B cell (primary cell): ENCODE measurements at places on chromosomes 7 and 10. TPM values are rescaled to one million over a fixed set of nuclear protein-coding genes. Genes with fewer than 3 reads are reported as not detected.

The CDNF gene
- total RNA-seq, result 1.4 and 1.6 TPM in 2 replicates

GRCh38 chr10:16993186-16993585 lies 136.4 kb downstream of the CUBN start:
- no peaks in the 10 kb centered on the region for H3K27me3 ChIP-seq
- no peak for DNase-seq
- H3K4me3 ChIP-seq, result no peak overlapping the region
- no peak overlapping the region for H3K27ac ChIP-seq

The RHOBTB1 gene
- 0.07 and 1.1 TPM in 2 replicates for total RNA-seq

DNA sequence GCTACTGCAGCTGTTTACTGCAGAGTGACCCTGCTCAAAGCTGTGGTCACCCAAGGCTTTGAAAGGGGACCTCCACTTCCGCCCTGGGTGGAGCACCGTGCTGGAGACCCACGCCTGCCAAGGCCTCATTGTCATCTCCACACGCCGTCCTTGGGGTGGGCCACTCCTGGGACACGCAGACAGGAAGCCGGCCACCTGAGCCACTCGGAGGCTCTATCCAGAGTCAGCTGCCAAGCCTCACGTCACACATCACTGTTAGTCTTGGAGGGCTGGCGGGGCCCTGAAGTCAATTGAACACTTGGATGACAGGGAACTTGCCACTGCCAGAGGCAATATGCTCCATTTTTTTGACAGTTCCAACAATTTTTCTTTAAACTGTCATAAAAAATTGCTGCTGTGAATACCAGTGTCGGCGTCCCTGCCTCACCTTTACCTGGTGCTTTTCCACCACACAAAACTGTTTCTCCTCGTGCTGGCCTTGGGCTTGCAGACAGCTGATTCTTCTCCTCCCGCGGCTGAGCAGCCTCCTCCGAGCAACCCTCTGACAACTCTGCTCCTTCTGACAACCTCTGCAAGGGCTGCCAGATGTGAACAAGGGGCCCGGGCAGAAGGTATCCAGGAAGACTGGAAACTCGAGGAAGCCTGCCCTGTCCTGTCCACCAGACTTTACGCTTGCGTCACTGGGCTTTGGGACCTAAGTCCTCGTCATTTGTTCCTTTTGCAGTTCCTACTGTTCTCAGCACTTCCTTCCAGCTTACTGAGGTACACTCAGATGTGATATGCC lies 81.9 kb downstream of the EGFR start:
- no peak overlapping the region for H3K4me3 ChIP-seq
- H3K4me1 ChIP-seq, result no peaks in the 10 kb centered on the region
- no peak for DNase-seq
- no peaks in the 10 kb centered on the region for H3K36me3 ChIP-seq
- H3K27me3 ChIP-seq, result no peaks in the 10 kb centered on the region
- no peak overlapping the region for H3K27ac ChIP-seq

DNA sequence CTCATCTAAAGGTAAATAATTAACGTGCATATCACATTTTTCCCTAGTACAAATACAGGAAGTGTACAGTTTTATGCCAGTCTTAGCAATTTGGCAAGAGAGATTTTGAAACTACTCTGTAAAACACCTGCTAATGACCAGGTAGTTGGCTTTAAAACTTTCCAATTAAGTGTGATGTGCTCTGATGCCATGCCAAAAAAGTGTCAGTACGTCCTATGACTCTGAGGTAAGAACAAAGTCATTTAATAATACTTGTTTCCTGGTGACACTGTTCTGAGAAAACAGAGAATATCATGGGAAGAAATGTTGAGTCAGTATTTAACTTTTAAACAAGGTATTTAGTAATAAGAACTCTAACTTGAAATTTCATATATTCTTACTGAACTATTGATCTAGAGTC lies 9.6 kb downstream of the PDZD8 start:
- H3K27ac ChIP-seq, result no peak overlapping the region
- no peaks in the 10 kb centered on the region for H3K27me3 ChIP-seq
- DNase-seq, result no peak
- no peaks in the 10 kb centered on the region for H3K4me1 ChIP-seq
- no peaks in the 10 kb centered on the region for H3K36me3 ChIP-seq

- no peak for DNase-seq
- no peaks in the 10 kb centered on the region for H3K4me1 ChIP-seq
- no peak overlapping the region for H3K27ac ChIP-seq
- no peaks in the 10 kb centered on the region for H3K27me3 ChIP-seq
These were observed 38.1 kb downstream of the PTPN12 start for GRCh38 chr7:77575187-77575586.

DNA sequence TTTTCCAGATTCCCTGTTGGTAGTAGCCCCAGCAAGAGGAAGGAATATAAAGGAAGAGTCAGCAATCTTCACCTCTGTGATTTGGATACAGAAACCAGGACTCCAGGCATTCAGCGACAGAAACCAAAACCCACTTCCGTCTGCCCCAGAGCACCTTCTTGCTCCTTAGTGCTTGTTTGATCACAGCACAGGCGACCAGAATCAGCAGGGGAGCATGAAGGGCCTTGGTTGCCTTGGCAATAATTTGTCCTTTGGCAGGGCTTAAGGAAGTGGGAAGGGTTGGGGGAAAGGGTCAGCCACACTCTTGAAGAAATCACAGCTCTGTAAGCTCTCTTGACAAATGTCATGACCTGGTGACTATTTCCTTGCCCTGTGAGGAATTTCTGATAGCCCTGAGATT lies 379.6 kb downstream of the OTUD1 start:
- H3K4me1 ChIP-seq, result peaks cover 6% of the 10 kb centered on the region
- no peak overlapping the region for H3K4me3 ChIP-seq
- H3K27me3 ChIP-seq, result no peaks in the 10 kb centered on the region

DNA sequence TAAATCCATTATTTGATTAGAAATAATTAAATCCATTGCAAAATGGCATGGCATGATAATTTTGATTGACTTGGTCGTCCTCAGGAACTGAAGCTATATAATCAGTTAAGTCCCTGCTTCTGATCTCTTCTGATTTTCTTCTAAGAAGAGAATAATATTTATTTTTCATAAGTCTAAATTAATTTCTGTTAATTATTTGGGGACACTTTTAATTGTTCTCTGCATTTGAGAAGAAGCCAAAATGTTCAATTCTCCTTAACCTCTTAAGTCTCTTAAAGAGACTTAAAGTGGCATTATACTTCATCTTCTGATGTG lies 67.2 kb downstream of the CAV1 start:
- H3K4me1 ChIP-seq, result peaks cover 10% of the 10 kb centered on the region
- H3K27me3 ChIP-seq, result no peaks in the 10 kb centered on the region
- no peak overlapping the region for H3K4me3 ChIP-seq
- H3K36me3 ChIP-seq, result no peaks in the 10 kb centered on the region

- H3K27me3 ChIP-seq, result no peaks in the 10 kb centered on the region
- no peaks in the 10 kb centered on the region for H3K36me3 ChIP-seq
- H3K27ac ChIP-seq, result peak within 1 kb of the TSS; percentile 25
These were observed at the start of gene WNT16 for GRCh38 chr7:121328508-121329190. Gene WNT16, plus strand, starts transcription at chr7:121329000. Its CDS starts 293 bp downstream, at chr7:121329293.

DNA sequence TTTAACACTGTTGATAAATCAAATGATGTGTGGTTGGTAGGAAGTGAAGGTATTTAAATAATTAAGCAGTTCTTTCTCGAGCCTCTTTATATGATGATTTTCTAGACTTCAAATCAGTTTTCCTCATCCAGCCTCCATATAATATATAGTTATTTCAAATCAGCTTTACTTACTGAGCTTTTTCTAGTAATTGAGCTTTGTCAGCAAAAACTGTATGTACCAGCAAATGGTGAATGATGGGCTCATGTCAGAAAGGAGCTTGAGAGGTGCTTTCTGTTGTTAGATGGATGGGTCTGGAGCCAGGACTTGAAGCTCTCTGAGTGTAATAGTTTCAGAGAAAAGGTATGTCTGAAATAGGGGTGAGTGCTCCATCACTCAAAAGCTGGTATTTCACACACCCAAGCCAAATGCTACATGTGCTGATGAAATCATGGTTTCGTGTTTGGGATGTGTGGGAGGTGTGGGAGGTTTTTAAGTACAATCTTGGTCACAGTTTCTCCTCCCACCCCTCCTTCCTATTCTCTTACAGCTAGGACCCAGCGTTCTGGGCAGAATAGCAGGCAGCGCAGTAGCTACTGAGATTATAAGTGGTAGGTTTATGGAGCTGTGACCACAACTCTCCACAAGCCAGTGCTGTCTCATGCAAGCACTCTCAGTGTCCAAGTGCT lies 55.8 kb downstream of the LRMDA start:
- no peak overlapping the region for H3K4me3 ChIP-seq
- no peak overlapping the region for H3K27ac ChIP-seq
- H3K27me3 ChIP-seq, result no peaks in the 10 kb centered on the region

DNA sequence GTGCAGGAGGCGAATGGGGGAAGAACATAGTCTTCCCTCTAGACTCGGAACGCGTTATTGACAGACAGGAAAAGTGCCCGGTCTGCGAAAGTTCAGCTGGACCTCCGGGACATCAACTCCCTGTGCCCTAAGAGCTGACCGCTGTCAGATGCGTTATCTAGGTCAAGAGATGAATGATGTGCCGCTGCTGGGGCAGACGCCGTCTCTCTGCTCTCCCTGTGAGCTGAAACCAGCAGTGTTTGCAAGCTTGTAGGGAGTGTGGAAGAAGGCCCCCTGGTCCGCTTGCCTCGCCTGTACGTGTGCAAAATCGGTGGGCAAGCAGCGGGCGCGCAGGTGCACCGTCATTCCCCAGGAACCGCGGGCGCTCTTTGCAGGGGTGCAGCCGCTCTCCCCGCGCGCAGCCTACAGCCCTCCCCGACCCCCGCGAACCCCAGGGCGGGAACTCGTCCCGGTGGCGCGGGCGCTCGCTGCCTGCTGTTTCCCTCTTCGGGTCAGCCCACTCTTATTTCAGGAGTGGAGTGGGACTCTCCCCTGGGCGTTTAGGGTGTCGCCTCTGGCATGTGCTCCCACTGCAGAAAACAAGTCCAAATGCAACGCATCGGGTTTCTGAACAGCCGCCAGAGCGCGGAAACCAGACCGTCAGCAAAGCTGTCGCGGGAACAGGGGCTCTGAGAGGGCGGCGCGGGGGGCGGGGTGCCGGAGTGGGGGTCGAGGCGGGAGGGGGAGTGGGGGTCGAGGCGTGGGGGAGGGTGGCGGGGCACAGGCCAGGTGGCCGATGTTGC lies 1.8 kb upstream of the PFKFB3 start:
- no peak overlapping the region for H3K27ac ChIP-seq
- no peaks in the 10 kb centered on the region for H3K36me3 ChIP-seq
- H3K27me3 ChIP-seq, result no peaks in the 10 kb centered on the region
- H3K4me3 ChIP-seq, result peak overlapping the region; percentile 52

The TMEM213 gene
- total RNA-seq, result not detected in 2 replicates

DNA sequence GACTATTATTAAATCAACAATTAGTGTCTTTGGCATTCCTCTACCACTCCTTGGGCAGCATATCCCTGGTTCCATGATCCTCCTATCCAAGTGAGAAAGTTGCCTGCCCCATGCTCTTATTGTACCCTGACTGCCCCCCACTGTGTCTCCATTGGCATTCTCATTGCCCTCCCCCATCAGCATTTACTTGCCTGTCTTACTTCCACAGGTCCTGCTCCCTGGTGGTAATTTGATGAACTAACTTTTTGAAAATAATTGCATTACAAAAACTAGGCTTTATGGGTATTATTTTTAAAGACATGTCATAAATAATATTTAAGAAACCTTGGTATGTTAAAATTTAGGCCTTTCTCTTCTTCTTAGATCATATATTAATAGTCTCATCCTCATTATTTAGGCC lies 346.4 kb downstream of the PCLO start:
- H3K27me3 ChIP-seq, result no peaks in the 10 kb centered on the region
- no peaks in the 10 kb centered on the region for H3K4me1 ChIP-seq
- H3K27ac ChIP-seq, result no peak overlapping the region
- no peaks in the 10 kb centered on the region for H3K36me3 ChIP-seq

- peaks cover 17% of the 10 kb centered on the region for H3K4me1 ChIP-seq
- DNase-seq, result peak; percentile 14
- peaks cover 21% of the 10 kb centered on the region for H3K27me3 ChIP-seq
- H3K4me3 ChIP-seq, result no peak overlapping the region
- H3K27ac ChIP-seq, result no peak overlapping the region
These were observed 6.3 kb downstream of the ZNF503 start for GRCh38 chr10:75395066-75395931.

The LCOR gene
- 70.0 and 79.8 TPM in 2 replicates for total RNA-seq

The MCM10 gene
- total RNA-seq, result 0.15 and 0.42 TPM in 2 replicates

- peaks cover 1% of the 10 kb centered on the region for H3K4me1 ChIP-seq
- no peak overlapping the region for H3K27ac ChIP-seq
- no peaks in the 10 kb centered on the region for H3K27me3 ChIP-seq
These were observed 26.3 kb downstream of the SND1 start for GRCh38 chr7:127678337-127678736.

- H3K4me1 ChIP-seq, result peaks cover 6% of the 10 kb centered on the region
- no peak overlapping the region for H3K27ac ChIP-seq
- H3K36me3 ChIP-seq, result no peaks in the 10 kb centered on the region
- peaks cover 9% of the 10 kb centered on the region for H3K27me3 ChIP-seq
These were observed 14.0 kb downstream of the C10orf105 start for GRCh38 chr10:71705582-71705981.

- DNase-seq, result no peak
- H3K4me3 ChIP-seq, result no peak overlapping the region
- H3K4me1 ChIP-seq, result no peaks in the 10 kb centered on the region
- H3K27ac ChIP-seq, result no peak overlapping the region
- no peaks in the 10 kb centered on the region for H3K36me3 ChIP-seq
These were observed 241.5 kb upstream of the SP8 start for GRCh38 chr7:21028186-21028585.

- H3K27me3 ChIP-seq, result no peaks in the 10 kb centered on the region
- H3K36me3 ChIP-seq, result no peaks in the 10 kb centered on the region
- no peaks in the 10 kb centered on the region for H3K4me1 ChIP-seq
These were observed 462.8 kb upstream of the ZWINT start for GRCh38 chr10:56823849-56824248.

DNA sequence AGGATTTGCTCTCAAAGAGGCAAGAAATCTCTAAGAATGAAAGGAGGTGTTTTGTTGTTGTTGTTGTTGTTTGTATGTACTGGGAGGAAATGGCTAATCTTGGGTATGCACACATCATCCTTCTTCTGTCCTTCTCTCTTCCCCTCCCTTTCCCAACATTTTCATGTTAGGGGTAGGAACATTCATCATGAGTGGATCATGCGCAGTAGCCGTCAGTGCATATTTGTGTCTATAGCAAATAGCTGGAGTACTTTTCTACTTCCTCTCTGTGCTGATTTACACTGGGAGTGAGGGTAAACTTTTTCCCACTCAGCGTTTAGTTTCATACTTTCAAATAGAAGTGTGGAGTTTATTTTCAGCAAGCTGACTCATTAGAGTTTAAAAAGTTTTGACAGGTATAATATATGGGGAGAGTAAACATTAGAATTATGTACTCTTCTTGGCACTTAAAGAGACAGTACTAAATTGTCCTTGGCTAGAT lies 80.5 kb upstream of the PRKG1 start:
- peaks cover 15% of the 10 kb centered on the region for H3K4me1 ChIP-seq
- no peaks in the 10 kb centered on the region for H3K36me3 ChIP-seq
- peaks cover 20% of the 10 kb centered on the region for H3K27me3 ChIP-seq
- no peak overlapping the region for H3K27ac ChIP-seq
- no peak for DNase-seq
- no peak overlapping the region for H3K4me3 ChIP-seq

GRCh38 chr7:22204312-22204711 lies 152.6 kb downstream of the RAPGEF5 start:
- H3K36me3 ChIP-seq, result peaks cover 5% of the 10 kb centered on the region
- H3K4me3 ChIP-seq, result no peak overlapping the region
- peaks cover 9% of the 10 kb centered on the region for H3K4me1 ChIP-seq
- no peaks in the 10 kb centered on the region for H3K27me3 ChIP-seq
- no peak overlapping the region for H3K27ac ChIP-seq
- no peak for DNase-seq

The MACC1 gene
- total RNA-seq, result 4.9 and 6.2 TPM in 2 replicates
